ENCODE measurements at places on chromosomes 12 and 14.

DNA sequence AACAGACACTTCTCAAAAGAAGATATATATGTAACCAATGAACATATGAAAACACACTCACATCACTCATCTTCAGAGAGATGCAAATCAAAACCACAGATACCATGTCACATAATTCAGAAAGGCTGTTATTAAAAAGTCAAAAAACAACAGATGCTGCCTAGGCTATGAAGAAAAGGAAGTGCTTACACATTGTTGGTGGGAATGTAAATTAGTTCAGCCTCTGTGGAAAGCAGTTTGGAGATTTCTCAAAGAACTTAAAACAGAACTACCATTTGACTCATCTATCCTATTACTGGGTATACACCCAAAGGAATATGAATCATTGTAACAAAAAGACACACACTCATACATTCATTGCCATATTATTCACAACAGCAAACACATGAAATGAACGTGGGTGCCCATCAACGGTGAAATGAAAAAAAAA is 35.1 kb downstream of the EIF2S3B start:
- no peak for DNase-seq

DNA sequence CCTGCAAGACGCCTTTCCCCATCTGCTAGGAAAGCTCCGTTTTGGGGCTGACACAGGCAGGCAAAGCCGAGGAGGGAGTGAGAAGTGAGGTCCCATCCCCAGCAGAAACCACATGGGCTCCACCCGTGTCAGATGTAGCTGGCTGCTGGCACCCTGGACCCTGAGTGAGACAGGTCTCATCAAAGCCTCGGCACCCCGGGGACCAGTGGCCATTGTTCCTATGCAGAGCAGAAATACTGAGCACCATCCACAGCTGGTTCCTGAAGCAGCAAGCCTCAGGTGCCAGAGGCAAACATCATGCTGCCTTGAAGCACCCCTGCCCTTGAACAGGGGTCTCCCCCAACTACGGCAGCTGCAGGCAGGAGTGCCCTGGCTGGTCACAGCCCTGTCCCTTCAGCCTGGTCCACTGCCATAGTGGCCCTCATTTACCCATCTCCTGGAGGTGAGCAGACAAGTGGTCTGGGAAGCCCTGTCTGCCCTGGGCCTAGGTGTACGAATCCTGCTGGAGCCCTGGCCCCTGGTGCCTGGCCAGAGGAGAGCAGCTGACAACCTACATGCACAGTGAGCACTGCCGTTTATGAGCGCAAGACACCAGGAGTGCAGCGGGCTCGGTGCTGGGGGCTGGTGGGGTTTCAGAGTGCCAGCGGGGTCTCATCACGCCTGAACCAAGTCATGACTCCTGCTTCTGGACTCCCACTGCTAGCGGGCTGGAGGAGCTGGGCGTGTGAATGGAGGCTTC is 289.8 kb upstream of the RTL1 start:
- no peak for DNase-seq

GRCh38 chr14:31075144-31075543 is 49.0 kb upstream of the STRN3 start:
- no peak for DNase-seq

- DNase-seq = no peak
Measured at GRCh38 chr12:111035578-111036301, 115.4 kb upstream of the MYL2 start.

DNA sequence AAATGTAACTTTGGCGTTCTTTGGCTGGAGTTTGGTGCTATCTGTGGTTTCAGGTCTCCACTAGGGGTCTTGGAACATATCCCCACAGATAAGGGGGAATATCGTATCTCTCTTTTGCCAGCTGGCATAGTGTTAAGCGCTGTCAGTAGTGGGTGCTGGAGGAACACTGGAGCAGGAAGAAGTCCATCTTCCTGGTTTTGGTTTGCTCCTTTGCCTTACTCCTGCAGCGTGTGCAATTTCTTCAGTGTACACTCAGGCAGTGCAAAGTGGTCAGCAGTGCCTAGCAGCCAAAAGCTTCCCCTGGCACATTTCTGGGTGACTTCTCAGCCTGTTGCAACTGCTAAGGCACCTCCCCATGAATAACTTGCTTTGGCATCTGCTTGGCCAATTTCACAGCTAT is 11.7 kb upstream of the RIPK3 start:
- DNase-seq = no peak

- DNase-seq = peak; percentile 93
Measured at GRCh38 chr14:105091517-105092170, 26.4 kb upstream of the GPR132 start.

GRCh38 chr14:74483321-74483720 is 9.8 kb downstream of the NPC2 start:
- no peak for DNase-seq

- no peak for DNase-seq
Measured at GRCh38 chr12:55816881-55817344, 611 bp downstream of the SARNP start.

DNA sequence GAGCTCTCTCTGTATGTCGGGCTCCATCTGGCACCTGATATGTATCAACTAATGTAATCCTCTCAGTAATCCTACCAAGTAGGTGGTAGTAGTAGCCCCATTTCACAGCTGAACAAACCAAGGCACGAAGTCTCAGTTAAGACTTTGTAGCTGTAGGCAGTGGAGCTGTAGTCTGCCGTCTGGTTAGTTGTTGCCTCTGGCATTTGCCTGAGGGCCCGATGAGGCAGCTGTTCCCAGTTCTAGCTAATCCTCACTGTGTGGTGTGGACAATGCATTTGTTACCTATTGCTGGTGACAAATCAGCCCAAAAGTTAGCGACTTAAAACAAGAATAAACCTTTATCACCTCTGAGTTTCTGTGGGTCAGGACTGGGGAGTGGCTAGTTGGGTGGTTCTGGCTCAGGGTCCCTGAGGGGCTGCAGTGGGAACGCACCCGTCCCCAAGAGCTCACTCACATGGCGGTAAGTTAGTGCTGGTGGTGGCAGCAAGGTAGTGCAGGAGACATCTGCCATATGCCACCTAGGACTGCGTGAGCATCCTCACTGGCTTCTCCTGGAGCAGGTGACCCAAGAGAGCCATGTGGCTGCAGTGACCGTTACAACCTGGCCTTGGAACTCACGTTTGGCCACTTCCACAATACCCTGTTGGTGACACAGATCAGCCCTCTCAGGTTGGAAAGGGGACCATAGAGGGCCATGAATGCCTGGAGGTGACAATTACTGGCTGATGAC is 5.6 kb downstream of the AACS start:
- DNase-seq = no peak

DNA sequence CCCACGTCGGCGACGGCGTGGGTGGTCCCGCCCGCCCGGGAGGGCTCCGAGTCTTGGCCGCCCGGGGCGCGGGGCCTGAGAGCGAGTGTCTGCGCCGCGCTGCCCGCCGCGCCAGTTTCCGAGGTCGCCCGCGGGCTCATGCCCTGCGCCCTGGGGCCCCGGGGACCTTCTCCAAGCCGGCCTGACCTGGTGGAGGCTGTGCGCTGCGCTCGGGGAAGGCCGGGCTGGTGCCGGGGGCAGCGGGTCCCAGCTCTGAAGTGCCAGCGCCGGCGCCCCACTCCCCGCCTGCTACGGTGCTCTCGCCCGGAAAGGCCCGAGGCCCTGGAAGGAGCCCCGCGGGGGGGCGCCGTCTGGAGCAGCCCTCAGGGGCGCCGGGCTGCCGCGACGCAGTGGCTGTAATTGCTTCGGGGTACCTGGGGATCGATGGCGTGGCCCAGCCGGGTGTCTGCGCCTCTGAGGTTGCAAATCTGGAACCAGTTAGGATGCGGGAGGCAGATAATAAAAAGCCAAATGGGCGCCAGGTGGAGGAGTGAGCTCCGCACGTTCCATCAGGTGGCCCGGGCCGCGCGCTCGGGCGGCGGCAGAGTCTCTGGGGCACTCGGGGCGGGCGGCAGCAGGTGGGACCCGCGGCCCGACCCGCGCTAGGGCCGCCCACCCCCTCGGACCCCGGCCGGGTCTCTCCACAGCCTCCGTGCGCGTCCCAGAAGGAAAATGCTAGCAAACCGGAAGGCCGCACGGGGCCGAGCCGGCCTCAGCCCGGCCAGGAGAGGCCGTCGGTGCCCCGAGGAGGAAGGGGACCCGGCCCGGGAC is 102.3 kb upstream of the DIO3 start:
- DNase-seq = no peak

- DNase-seq = no peak
Measured at GRCh38 chr14:66635435-66635834, 127.5 kb downstream of the GPHN start.

DNA sequence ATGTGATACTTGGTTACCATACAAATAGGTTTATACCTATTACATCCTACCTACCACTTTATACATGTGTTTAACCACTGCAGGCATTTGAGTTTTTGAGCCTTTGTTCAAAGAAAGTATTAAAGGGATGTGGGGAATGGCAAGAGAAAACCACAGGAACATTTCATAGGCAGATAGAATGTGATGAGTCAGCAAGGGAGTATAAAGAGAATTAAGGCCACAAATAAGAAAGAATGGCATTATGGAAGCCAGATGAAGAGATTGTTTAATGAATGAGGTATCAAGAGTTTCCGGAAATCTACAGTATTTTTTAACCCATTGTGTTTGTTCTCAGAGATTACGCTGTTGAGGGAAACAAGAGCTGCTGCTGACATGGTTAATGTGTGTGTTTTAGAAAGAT is 66.9 kb downstream of the METTL25 start:
- DNase-seq = no peak

DNA sequence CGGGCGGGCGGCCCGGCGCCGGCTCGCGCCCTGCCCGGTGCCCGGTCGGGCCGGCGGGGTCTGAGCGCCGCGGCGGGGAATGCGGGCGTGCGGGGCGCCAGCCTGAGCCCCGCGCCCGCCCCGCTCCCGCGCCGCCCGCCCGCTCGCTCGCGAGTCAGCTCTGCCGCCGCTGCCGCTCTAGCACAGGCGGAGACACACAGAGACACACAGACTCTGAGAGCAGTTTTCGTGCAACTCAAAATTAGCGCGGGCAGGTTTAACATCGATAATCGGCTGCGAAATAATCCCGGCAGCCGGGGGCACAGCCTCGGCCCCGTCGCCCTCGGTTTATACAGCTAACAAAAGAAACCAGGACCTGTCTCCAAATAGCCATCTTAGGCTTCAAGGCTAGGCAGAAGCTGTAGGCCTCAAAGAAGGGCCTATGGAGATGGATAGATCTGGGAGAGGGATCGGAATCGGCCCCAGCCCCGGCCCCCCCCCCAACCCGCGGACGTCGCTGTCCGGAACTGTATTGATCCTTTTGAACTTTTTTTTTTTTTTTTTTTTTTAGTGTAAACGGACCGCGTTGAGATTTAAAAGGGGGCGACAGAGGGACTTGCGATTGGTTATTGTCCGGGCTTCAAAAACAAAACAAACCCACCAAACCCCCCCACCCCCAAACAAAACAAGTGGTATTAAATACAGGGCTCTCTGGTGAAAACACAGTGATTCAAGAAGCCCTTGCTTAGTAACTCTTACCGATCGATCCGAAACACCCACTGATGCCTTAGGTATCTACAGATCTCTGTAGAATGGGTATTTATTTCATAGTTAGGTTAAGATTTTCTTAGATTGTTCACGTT is 1.1 kb downstream of the ARID2 start:
- peak; percentile 50 for DNase-seq

DNA sequence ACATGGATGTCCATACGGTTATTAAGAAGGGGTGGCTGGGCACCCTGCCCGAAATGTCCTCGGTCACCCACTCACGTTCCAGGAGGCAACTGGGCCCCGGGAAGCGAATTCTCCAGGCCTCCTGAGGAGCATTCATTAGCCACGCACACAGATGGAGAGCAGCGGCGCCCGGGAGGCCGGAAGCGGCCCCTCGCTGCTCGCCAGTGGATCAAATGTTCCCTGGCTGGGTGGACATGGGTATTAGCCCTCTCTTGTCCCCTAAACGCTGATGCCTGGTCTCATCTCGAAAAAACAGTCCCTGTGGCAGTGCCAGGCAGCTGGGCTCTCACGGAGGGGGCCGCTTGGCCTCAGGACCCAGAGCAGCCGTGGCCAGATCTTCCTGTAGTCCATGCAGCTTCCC is 59.0 kb upstream of the DLK1 start:
- no peak for DNase-seq

All from colonic mucosa (tissue), 4 donors.